ENCODE measurements at places on chromosomes 12 and 14. TPM values are rescaled to one million over a fixed set of nuclear protein-coding genes. Genes with fewer than 3 reads are reported as not detected.

The ARHGDIB gene
- 412 TPM for total RNA-seq

The RTN1 gene
- not detected for total RNA-seq

The SLC25A47 gene
- not detected for total RNA-seq

The LBHD2 gene
- total RNA-seq, result not detected

The NR1H4 gene
- total RNA-seq, result not detected

The SLC6A15 gene
- total RNA-seq, result not detected

The RASSF9 gene
- not detected for total RNA-seq

The DTX3 gene
- 15.6 TPM for total RNA-seq

The A2M gene
- 0.59 TPM for total RNA-seq

The OR6C75 gene
- not detected for total RNA-seq

The OTOGL gene
- not detected for total RNA-seq

The CCDC177 gene
- not detected for total RNA-seq

The PZP gene
- total RNA-seq, result not detected

The TAMALIN gene
- 5.4 TPM for total RNA-seq

The RPL10L gene
- not detected for total RNA-seq

The DNAH10 gene
- 0.29 TPM for total RNA-seq

The GARIN6 gene
- total RNA-seq, result not detected

The NFATC4 gene
- total RNA-seq, result not detected

The LPAR5 gene
- total RNA-seq, result 5.6 TPM

The SOS2 gene
- 38.6 TPM for total RNA-seq

The ADAM21 gene
- total RNA-seq, result 0.10 TPM

The OR10A7 gene
- total RNA-seq, result not detected

The LIN7A gene
- total RNA-seq, result 0.75 TPM

The SERPINA4 gene
- total RNA-seq, result not detected

The EIF2S3B gene
- 0.33 TPM for total RNA-seq

The APOF gene
- not detected for total RNA-seq

The ART4 gene
- total RNA-seq, result not detected

The GZMB gene
- 2,090 TPM for total RNA-seq

The NUBPL gene
- 9.0 TPM for total RNA-seq

The FAIM2 gene
- total RNA-seq, result not detected

The SELPLG gene
- total RNA-seq, result 26.5 TPM

The WNT1 gene
- total RNA-seq, result not detected

The C12orf54 gene
- not detected for total RNA-seq

The ERBB3 gene
- total RNA-seq, result not detected

The RNFT2 gene
- total RNA-seq, result 17.2 TPM

The CLEC4D gene
- total RNA-seq, result not detected

The CFAP251 gene
- total RNA-seq, result 2.0 TPM

The OR4E2 gene
- total RNA-seq, result not detected

All from natural killer cell treated with Interleukin-12 subunit alpha and Interleukin-12 subunit beta and Interleukin-15 and Interleukin-18, amount 100 ng/mL, for 72 hours (primary cell).